DMS 273 treated with DMSO at 0.1 percent for 48 hours (cell line): ENCODE measurements at places on chromosomes 11 and 22.

DNA sequence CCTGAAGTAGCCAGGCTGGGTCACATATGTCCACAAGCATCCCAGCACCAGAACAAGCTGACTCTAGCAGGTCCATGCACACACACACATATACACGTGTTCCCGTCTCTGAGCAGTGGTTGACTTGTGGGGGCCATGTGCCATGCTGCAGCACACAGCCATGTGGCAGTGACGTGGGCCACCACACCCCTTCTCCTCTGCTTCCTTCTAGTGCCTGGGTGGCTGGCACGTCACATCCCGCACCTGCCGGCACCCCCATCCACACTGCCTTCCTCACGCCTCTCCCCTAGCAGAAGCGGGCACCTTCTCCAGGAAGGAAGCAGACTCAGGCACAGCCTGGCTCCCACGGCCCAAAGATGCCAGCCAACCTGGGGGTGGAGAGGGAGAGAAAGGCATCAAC, 9.5 kb downstream of the SYT7 start:
- DNase-seq, result no peak

DNA sequence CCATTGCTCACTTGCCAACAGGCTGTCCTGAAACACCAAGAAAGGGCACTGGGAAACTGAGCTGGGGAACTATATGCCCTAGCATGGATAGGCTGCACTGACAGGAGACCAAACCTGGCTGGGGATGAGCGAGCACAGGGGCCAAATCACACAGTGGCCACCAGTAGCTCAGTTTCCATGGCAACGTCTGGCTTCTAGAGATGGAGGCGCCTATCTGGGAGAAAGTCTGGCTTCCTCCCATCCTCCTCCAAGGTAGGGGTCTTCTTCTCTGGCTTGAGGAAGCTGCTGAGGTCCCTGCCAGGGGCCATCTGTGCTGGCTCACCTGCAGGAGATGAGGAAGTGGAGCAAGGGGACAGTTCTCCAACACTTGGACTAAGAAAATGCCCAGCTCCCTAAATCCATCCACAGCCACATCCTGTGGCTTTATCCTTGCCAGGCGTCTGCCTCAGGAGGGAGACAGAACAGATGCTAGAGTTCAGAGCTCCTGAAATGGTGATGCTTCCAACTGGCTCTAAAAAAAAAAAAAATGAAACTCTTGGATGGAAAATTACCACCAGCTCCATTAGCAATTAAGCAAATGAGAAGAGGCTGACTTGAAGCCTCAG, 48.3 kb downstream of the SYT13 start:
- DNase-seq, result no peak

DNA sequence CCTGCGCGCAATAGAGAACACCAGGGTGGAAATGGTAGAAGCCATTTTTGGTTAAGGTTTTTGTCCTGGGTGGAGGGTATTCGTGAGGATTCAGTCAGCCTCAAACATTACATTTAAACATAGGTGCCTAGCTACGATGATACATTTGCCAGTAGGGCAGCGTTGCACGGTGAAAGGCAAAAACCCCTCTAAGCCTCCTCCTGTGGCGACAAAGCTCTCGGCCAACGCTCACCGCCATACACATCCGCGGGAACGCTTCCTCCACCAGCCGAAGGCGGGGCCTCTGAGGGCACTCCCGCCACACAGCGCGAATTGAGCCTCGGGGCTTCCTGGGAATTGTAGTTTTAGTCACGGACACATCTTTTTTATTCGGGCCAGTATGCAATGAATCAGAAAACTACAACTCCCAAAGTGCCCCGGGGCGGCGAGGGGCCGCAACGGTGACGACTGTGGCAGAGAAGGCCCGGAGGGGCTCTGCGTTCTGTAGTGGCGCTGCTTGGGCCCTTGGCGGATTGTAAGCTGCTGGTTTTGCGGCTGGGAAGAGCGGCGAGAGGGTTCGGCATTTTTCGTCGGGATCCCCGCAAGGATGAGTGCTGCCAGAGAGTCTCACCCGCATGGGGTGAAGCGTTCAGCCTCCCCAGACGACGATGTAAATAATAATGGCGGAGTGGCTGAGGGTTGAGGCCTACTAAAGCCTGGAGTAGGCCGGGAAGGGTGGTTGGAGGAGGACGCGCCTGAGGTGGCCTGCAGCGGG, at the start of gene C11orf58:
Gene C11orf58, plus strand, starts transcription at position 455 of the 754 bp plus-strand sequence. Its CDS starts 132 bp downstream, at position 587.
- DNase-seq, result peak; percentile 88

- no peak for DNase-seq
Observed at GRCh38 chr11:112946866-112947265, 14.4 kb upstream of the NCAM1 start.

- no peak for DNase-seq
Observed at GRCh38 chr11:130814440-130815096, 101.7 kb downstream of the SNX19 start.

DNA sequence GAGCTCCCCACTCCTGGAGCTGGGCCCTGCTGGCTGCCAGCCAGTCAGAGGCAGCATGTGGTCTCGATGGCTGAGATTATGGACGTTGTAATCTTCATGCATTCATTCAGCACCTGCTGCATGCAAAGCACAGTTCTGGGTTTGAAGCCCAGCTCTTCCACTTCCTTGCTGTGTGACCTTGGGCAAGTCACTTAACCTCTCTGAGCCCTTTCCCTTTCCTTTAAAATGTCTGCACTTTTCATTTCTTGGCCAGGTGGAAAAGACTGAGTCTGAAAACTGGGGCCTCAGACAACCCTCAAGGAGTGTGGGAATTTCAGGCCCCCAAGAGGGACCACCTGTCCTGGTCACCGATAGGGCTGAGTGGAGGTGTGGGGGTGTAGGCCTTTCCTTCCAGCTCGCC, 24.6 kb upstream of the MYEOV start:
- DNase-seq, result no peak
